AG20443 (cell line): ENCODE measurements at places on chromosomes 11 and 22.
A peak's percentile ranks its signal among the peaks of the same experiment; 100 is the strongest.

GRCh38 chr11:47127213-47127612, 49.5 kb downstream of the ARFGAP2 start:
- no peak for DNase-seq

- no peak for DNase-seq
These were observed 170.0 kb downstream of the LRRC4C start for GRCh38 chr11:41289408-41289807.

GRCh38 chr11:34416088-34416487, 22.6 kb upstream of the CAT start:
- no peak for DNase-seq

- peak; percentile 32 for DNase-seq
These were observed 17.2 kb upstream of the BSX start for GRCh38 chr11:122998727-122999366.

- peak; percentile 79 for DNase-seq
These were observed 14.3 kb downstream of the C1QTNF6 start for GRCh38 chr22:37173709-37174108.

- DNase-seq: no peak
These were observed 706.0 kb downstream of the KCNA4 start for GRCh38 chr11:29310725-29311342.

GRCh38 chr11:86214710-86215109, 29.8 kb upstream of the EED start:
- no peak for DNase-seq

DNA sequence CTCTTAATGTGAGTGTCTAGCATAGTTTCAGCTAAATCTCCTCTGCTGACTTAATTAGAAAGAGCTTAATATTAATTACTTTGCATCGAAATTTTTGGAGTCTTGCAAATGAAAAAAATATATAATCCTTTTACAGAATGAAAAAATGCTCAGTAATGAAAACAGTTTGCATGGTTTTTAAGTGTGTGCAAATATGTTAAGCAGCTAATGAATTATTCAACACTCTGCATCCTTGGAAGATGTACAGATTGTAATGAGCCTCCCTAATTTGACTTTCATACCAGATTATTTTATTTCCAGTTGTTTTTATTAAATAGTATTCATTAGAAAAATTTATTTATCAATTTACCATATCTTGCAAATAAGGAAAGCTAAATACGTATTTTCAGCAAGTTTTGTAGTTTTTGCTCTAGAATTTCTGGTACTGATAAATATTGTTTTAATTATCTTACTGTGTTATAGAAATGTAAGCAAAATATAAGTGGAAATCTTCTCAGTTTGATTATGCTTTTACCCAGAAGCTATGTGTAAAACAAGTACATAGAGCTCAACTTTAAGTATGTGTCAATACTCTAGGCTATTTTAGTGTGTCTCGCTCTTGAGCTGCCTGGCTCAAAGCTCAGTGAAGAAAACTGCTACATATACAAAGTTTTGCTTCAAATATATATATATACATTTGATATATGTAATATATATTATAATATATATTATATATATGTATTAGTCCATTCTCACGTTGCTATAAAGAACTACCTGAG, 714.9 kb upstream of the LUZP2 start:
- DNase-seq: no peak

DNA sequence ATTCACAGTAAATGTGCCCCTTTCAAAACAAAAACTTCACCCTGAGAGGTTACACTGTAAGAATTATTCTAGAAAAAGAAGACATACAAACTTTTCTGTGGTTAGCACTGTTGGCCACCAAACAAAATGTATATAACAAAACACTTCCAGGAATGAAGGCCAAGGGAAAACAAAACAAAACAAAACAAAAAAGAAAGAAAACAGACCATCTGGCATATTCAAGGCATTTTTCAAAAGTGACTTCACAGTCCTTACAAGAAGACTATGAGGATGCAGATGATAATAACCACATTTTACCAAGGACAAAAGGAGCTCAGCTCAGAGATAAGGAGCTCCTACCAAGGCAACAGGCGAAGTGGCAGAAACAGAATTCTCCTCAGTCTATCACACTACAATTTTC, 24.9 kb downstream of the CTSC start:
- peak; percentile 11 for DNase-seq

- DNase-seq: no peak
These were observed 108.5 kb upstream of the USP47 start for GRCh38 chr11:11733246-11733747.

- peak; percentile 88 for DNase-seq
These were observed 42.6 kb downstream of the MAP6 start for GRCh38 chr11:75625991-75626888.

DNA sequence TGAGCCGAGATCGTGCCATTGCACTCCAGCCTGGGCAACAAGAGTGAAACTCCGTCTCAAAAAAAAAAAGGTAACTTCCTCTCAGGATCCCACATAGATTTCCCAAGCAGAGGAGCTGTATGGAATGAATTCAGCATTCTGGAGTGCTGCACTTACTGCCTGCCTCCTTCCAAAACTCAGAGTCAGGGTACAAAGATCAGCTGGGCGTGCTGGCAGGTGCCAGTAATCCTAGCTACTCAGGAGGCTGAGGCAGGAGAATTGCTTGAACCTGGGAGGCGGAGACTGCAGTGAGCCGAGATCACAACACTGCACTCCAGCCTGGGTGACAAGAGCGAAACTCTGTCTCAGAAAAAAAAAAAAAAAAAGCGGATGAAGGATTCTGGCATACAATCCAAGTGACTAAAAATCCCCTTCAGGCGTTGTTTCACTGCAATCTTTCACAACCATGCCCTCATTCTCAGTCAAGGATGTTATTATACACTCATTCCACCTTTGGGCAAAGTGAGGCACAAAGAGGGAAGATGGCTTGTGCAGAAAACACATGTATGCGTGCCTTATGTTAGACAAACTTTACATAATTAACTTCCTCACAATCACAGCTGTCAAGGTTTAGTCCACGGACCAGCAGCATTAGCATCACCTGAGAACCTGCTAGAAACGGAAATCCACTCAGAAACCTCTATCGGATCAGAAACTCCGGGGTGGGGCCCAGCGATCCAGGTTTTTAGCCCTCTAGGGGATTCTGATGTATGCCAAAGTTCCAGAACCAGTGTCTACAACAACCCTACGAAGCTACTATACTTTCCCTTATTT, 1.1 kb upstream of the NOL12 start:
- DNase-seq: no peak

DNA sequence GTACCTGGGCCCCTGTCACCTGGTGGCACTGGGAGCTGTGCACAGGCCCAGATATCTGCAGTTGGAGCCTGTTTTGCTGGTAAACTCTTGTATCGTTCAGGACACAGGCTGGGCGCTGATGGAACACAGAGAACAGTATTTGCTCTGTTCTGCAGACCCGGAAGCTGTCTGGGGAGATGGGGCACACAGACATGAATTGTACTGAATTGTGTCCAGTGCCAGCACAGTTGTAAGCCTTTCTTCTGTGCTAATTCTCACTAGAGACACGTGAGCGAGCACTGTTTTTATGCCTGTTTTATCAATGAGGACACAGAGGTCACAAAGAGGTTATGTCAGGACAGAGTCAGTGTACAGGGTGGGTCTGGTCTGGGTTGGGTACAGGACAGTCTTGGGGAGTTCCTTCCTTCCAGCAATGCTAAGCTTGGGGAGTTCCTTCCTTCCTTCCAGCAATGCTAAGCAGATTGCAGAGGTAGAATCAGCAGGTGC, 24.4 kb upstream of the ACR start:
- no peak for DNase-seq

- no peak for DNase-seq
These were observed 532.1 kb downstream of the BUD13 start for GRCh38 chr11:116240710-116241109.

DNA sequence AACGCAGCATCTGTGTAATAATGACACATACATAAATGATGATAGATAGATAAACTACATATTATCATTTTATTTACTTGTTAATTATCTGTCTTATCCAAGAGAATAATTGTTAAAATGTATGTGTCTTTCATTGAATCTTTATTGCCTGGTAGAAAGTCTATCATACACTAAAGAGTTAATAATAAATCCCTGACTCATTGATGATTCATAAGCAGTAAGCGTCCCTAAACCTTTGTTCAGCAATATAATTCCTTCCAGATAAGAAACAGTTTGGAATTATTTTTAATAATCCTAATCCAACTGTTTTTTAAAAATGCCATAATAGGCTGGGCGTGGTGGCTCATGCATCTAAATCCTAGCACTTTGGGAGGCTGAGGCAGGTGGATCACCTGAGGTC, 655.6 kb upstream of the CNTN5 start:
- no peak for DNase-seq

DNA sequence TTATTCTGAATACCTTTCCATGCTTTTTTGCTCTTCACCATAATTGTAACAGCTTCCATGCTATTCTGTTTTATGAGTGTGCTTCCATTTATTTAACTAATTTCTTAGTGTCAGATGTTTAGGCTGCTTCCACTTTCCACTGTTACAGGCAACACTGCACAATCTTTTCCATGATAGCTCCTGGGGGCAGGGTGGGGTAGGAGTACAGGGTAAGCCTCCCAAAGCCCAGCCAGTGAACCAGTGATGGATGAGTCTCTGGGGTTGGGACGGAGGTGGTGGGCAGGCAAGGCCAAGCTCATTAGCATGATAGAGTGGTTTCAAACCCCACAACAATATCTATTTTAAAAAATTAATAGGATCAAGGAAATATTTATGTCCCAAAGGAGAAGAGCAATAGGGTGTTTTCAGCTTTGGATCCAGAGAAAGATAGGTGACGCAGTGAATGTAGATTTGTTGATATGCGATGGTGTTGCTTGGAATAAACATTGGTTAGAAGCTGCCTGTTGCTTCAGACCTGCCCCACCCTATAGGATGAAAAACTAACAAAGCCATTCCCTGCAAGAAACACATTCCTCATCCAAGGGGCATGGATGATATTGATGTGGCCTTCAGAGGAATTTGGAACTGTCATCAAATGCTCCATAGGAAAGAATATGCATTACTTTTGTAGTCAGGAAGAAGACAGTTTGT, 17.1 kb upstream of the ELF5 start:
- DNase-seq: no peak

- no peak for DNase-seq
These were observed 108.3 kb upstream of the RRM1 start for GRCh38 chr11:3986301-3986700.
